Heart right ventricle (tissue), 16 donors: ENCODE measurements at places on chromosomes 2 and 18. TPM values are rescaled to one million over a fixed set of nuclear protein-coding genes. Genes with fewer than 3 reads are reported as not detected.

NEURL3 gene
- total RNA-seq: not detected

- no peak for DNase-seq
These were observed 132.1 kb downstream of the NFATC1 start for GRCh38 chr18:79527656-79528315.

GRCh38 chr2:234792621-234793022, 159.2 kb upstream of the SH3BP4 start:
- DNase-seq: no peak

GRCh38 chr2:157362627-157363026, 37.0 kb upstream of the ERMN start:
- no peak for DNase-seq

DNA sequence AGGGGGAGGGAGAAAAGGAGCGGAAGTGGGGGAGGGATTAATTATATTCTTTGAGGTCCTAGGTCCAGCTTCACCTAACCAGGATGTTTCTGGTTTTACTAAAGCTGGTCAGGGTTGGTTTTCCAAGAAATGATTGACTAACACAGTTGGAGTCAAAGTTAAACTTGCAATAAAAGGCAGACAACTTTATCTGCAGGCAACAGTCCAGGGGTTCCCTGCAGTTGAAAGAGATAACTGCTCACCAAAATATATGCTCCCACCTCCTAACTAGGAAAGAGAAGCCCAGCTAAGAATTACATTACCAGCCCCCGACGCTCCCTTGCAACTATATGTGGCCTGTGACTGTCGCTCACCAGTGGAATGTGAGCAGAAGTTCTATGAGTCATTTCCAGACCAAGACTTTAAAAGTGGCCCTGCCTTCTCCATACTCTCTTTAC, 140.0 kb upstream of the PKDCC start:
- no peak for DNase-seq

PDE11A gene
- total RNA-seq: 1.1 TPM

AGXT gene
- not detected for total RNA-seq

- no peak for DNase-seq
These were observed 62.9 kb downstream of the EFR3B start for GRCh38 chr2:25104736-25105135.

GRCh38 chr2:134247679-134248078, 6.2 kb upstream of the MGAT5 start:
- no peak for DNase-seq

AKAIN1 gene
- not detected for total RNA-seq

DNA sequence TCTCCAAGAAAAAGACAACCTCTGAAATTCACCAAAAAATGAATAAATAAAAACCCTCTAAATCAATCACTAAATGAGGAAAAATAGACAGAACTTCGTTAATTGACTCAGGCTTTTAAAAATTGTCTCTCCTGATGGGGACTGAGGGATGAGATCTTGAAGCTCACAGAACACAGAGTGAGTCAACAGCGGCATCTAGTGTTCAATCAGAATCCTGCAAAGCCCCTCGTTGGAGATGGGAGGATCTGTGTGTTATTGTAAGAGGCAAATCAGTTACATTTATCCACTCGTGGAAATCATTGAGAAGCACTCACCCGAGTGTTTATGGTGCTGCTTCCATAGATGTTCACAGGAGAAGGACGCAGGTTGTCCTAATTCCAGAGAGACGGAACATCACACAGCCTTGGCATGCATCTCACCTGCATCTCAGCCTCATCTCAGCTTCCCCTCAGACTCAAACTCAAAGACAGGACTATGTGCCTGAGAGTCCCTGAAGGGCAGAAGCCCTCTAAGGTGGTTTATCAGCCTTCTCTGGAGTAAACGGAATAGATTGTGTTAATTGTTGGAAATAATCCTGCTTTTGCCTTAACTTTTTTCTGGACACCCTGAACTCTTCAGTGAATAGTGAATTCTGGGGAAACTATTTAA, 82.0 kb downstream of the MREG start:
- DNase-seq: peak; percentile 61

CCDC141 gene
- total RNA-seq: 229 TPM

DNA sequence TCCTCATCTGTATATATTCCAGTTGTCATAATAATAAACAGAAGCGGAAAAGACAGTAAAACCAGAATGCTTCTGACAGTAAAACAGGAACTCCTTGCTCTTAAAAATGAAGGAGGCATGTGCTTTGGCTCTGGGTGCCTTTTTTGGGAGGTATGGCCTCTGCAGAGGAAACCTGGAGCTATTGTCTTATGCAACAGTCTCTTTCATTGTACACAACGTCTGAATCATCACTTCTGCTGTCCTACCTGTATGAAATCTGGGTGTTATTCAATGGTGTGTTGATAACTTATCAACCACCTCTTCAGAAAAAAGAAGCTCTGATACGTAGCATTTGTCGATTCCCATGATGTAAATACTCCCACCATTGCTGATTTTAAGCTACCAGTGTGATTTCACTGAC, 64.8 kb downstream of the CDCA7 start:
- DNase-seq: no peak

- no peak for DNase-seq
These were observed 63.2 kb downstream of the CEP192 start for GRCh38 chr18:13054336-13054735.

SUCLG1 gene
- 275 TPM for total RNA-seq

GRCh38 chr2:51990684-51991083, 958.8 kb upstream of the NRXN1 start:
- DNase-seq: no peak

DNA sequence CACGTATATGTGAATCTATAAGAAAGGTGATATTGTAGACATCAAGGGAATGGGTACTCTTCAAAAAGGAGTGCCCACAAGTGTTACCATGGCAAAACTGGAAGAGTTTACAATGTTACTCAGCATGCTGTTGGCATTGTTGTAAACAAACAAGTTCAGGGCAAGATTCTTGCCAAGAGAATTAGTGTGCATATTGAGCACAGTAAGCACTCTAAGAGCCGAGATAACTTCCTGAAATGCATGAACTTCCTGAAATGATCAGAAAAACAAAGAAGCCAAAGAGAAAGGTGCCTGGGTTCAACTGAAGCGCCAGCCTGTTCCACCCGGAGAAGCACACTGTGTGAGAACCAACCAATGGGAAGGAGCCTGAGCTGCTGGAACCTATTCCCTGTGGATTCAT, 101.0 kb downstream of the HS6ST1 start:
- DNase-seq: no peak

- no peak for DNase-seq
These were observed 60.2 kb upstream of the CAVIN2 start for GRCh38 chr2:191907091-191907490.

DNA sequence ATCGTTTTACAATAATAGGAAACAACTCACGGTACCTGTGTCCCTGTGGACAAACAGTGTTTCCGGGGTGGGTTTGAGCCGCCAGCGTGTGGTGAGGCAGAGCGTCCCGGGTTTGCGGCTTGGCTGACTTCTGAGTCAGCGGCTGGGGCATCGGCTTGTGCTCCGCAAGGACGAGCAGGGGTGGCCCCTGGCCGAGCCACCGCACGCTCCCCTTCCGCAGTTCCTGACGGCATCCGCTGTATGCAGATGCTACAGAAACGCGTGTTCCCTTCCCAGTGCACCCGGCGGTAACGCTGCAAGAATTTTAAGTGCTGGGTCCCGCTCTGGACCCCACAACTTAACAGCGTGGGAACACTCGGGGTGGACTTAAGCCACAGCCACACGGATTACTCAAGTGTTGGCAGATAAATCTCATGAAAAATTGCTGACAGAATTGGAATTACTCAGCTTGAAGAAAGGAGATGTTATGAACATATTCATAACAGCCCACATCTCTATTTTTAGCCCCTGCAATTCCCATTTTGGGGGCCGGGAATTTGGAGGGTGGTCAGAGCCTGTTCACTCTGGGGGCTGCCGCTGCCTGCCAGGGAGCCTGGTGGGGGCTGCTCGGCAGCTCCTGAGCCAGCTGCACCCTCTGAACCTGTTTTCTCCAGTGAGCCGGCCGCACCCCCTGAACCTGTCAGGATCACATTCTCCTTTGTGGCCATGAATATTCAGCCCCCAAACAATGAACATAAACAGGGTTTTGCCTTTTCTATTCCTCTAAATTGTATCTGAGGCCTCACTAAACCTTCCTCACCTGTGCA, 12.6 kb upstream of the KCNG2 start:
- DNase-seq: no peak
